Tongue (tissue), 3 donors: ENCODE measurements at places on chromosomes 12 and 14. TPM values are rescaled to one million over a fixed set of nuclear protein-coding genes. Genes with fewer than 3 reads are reported as not detected.

The MFAP5 gene
- 100 TPM for total RNA-seq

The HOXC13 gene
- total RNA-seq: not detected

The FAM186B gene
- 0.82 TPM for total RNA-seq

The AHNAK2 gene
- total RNA-seq: 51.0 TPM

The ATL1 gene
- 7.2 TPM for total RNA-seq

The CIDEB gene
- total RNA-seq: 14.6 TPM

The MAP1LC3B2 gene
- not detected for total RNA-seq

The MYF5 gene
- 48.5 TPM for total RNA-seq

The EIF2S3B gene
- total RNA-seq: 1.2 TPM

The KRT5 gene
- total RNA-seq: 1,219 TPM

The SLC39A5 gene
- 0.31 TPM for total RNA-seq

The PLD4 gene
- total RNA-seq: 7.7 TPM

The TAS2R42 gene
- total RNA-seq: not detected

The ST8SIA1 gene
- 10.2 TPM for total RNA-seq

The TAS2R7 gene
- total RNA-seq: not detected

The SNW1 gene
- 50.4 TPM for total RNA-seq

The NANOG gene
- not detected for total RNA-seq

The DDN gene
- 2.4 TPM for total RNA-seq

The USP15 gene
- total RNA-seq: 97.9 TPM

The WDR89 gene
- total RNA-seq: 20.8 TPM

The ADSS1 gene
- 98.8 TPM for total RNA-seq

The BCL2L2 gene
- total RNA-seq: 24.1 TPM

The ANKS1B gene
- total RNA-seq: 16.5 TPM

The KRT76 gene
- 0.31 TPM for total RNA-seq

The IGF1 gene
- total RNA-seq: 72.9 TPM

The KRT77 gene
- 0.10 TPM for total RNA-seq

The NR4A1 gene
- 65.6 TPM for total RNA-seq

The BHLHE41 gene
- 8.2 TPM for total RNA-seq

The CAPZA3 gene
- not detected for total RNA-seq

The TAS2R20 gene
- total RNA-seq: 8.2 TPM

The SYNDIG1L gene
- not detected for total RNA-seq

The PRH2 gene
- total RNA-seq: 335 TPM

The OTOGL gene
- 0.41 TPM for total RNA-seq

The AP1G2 gene
- 34.3 TPM for total RNA-seq

The TRPV4 gene
- 3.5 TPM for total RNA-seq

The OR6C70 gene
- not detected for total RNA-seq

The CLMN gene
- total RNA-seq: 8.5 TPM

The PTPRQ gene
- 0.21 TPM for total RNA-seq

The FAM90A1 gene
- not detected for total RNA-seq

The GNG2 gene
- 45.1 TPM for total RNA-seq

The PRB2 gene
- total RNA-seq: not detected

The LRRK2 gene
- 25.2 TPM for total RNA-seq

The TRHDE gene
- 1.8 TPM for total RNA-seq

The FIGNL2 gene
- 0.72 TPM for total RNA-seq

The EML1 gene
- 92.9 TPM for total RNA-seq

The TAS2R14 gene
- 9.1 TPM for total RNA-seq
